ENCODE measurements at places on chromosomes 3 and 15.

GRCh38 chr15:89174476-89174875 is 46.9 kb downstream of the RLBP1 start:
- no peak for DNase-seq

- DNase-seq: no peak
These were observed 3.9 kb downstream of the RRP9 start for GRCh38 chr3:51937611-51938450.

DNA sequence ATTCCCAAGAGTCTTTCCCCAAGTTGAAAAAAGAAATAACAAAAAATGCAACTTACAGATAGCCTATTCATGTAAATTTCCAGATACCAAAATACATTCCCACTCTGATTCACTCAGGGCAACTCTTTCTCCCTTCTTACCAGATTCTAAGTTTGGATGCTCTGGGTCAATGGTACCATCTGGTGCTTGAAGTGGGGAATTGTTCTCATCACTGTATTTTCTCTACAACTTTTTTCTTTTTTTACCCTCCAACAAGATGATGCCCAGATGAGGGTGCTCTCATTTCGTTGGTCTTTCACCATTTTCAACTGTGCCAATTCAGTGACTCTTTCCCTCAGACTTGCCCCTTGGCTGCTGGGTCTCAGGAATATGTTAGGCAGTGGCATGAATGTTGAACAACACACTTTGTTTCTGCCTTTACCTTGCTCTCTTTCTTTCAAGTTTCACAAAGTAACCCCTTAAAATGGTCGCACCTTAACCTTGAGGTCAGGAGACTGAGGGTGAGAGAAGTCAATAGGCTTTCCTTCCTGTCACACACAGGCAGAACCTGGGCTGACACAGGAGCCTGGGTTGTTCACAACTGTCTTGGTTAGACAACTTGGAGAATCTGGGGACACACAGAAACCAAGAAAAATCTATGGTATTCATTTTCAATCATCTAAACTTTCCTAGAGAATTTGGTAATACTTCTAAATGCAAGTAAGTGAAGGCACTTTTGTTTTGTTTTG is 330.7 kb upstream of the SLCO3A1 start:
- no peak for DNase-seq

DNA sequence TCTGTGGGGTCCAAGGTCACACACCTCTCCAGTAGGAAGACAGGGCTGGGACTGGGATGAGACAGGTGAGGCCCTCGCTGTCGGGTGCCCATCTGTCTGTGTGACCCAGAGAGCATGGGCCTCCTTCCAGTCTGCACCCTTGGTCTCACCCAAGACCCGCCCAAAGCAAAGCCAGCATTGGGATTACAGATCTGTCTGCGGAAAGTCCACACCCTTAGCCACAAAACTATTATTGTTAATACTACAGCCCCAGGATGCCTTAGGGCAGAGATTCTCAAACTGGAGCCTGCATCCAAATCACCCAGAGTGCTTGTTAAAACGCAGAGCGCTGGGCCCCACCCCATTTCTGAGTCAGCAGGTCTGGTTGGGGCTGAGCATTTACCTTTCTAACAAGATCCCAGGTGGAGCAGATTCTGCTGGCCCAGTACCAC is 58.5 kb upstream of the ZNF148 start:
- DNase-seq: no peak

GRCh38 chr3:21405671-21406667 is 345.0 kb downstream of the ZNF385D start:
- no peak for DNase-seq

DNA sequence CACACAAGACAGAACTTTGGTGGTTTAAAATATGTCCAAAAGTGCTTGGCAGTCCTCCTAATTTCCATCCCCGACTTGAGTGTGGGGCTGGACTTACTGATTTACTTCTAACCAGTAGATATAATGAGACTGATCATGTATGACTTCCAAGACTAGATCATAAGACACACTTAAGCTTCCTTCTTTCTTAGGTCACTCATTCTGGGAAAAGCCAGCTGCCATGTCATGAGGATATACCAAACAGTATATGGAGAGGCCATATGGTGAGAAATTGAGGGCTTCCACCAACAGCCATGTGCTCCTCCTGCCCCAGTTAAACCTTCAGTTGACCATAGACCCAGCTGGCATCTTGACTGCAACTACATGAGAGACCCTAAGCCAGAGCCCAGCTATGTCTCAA is 282.8 kb upstream of the PROK2 start:
- DNase-seq: no peak

DNA sequence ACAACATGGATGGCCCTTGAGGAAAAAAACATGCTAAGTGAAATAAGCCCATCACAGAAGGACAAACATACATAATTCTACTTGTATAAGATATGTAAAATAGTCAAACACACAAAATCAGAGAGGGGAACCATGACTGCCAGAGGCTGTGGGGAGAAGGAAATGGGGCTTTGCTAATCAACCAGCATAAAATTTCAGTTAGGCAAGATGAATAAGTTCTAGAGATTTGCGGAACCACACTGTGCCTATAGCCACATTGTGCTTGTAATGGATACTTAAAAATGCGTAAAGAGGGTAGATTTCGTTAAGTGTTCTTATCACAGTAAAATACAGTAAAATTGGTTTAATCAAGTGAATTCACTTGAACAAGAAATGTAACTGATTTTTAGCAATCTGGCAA is 33.7 kb upstream of the SPTBN5 start:
- DNase-seq: no peak

DNA sequence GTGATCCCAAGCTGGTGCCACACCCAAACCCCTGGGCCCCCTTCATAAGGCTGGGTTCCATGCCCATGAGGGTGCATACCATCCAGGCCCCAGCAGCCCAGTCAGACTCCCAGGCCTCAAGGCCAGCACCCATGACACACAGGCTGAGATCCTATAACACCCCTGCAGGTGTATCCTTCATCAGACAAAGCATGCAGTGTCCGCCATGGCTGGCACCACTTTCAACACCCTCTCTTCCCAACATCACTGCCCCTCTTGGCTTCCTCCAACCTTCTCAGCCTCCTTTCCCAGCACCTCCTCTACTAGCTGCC is 3.5 kb downstream of the CCDC51 start:
- DNase-seq: no peak

- DNase-seq: no peak
These were observed 22.4 kb downstream of the FNDC3B start for GRCh38 chr3:172061724-172062184.

- no peak for DNase-seq
These were observed 13.2 kb downstream of the PFKFB4 start for GRCh38 chr3:48543271-48543866.

GRCh38 chr15:99385005-99385669 is 133.9 kb downstream of the LRRC28 start:
- DNase-seq: no peak

DNA sequence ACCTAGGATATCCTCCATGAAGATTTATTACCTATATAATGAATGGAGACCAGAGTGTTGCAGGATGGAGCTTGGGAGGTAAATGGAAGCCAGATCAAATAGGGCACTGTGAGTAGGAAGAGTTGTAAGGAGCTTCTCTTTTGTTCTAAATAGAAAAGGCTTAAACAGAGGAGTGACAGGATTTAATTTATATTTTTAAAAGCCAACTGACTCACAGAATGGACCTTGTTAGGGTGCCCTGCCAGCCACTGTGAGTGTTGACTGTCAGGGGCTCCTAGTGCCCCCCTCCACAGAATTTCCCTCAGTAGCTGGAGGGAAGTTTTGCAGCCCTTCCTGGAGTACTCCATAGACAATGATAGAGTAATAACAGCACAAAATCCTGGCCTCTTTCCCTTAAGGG is 547.5 kb downstream of the MCTP2 start:
- DNase-seq: no peak
